ENCODE measurements at places on chromosomes 3 and 15. TPM values are rescaled to one million over a fixed set of nuclear protein-coding genes. Genes with fewer than 3 reads are reported as not detected.

SLC28A2 gene
- not detected for polyA plus RNA-seq

XCR1 gene
- polyA plus RNA-seq: not detected

CRYBG3 gene
- polyA plus RNA-seq: 2.8 TPM

SKOR1 gene
- polyA plus RNA-seq: 0.18 TPM

PAQR5 gene
- 4.3 TPM for polyA plus RNA-seq

- H3K36me3 ChIP-seq: no peaks in the 10 kb centered on the region
- H3K4me1 ChIP-seq: no peaks in the 10 kb centered on the region
- DNase-seq: no peak
- H3K4me3 ChIP-seq: no peak overlapping the region
- no peak overlapping the region for H3K27ac ChIP-seq
- H3K27me3 ChIP-seq: no peaks in the 10 kb centered on the region
Observed at GRCh38 chr3:171561596-171562323, 101.6 kb upstream of the TNIK start.

DNA sequence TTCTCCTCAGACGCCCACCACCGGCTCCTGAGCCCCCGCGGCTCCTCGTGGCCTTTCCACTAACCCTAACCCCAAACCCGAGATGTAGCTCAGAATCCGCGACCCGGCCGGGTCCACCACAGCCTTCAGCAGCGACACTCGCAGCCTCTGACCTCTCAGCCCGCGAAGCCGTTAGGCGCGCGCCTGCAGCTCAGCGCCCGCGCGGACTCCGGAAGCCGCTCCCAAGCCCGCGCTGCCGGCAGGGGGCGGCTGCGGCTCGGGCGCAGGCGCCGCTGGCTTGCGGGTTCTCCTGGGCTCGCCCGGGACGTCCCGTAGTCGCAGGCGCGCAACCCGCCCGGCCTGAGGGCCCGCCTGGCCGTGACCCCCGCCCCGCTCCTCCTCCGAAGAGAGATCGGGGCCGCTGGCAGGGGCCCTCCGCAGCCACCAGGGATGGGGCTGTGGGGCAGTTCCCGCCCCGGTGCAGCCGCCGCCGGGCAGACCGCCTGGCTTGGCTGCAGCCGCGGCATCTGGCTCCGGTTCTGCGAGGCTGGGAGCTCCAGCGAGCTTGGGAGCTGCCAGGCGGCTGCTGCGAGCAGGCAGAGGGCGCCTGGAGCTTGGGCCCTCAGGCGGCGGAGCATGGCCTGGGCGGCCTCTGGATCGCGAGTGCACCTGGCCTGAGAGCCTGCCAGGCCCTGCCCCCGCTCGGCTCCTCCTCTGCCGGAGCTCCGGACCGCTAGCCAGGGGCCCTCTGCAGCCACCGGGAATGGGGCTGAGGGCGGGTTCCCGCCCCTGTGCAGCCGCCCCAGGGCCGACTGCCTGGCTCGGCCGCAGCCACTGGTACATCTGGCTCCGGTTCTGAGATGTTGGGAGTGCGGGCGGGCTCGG lies 120.7 kb downstream of the LMLN start:
- no peaks in the 10 kb centered on the region for H3K4me1 ChIP-seq
- no peak overlapping the region for H3K27ac ChIP-seq
- peak overlapping the region; percentile 17 for H3K4me3 ChIP-seq
- H3K27me3 ChIP-seq: peaks cover 56% of the 10 kb centered on the region

DNA sequence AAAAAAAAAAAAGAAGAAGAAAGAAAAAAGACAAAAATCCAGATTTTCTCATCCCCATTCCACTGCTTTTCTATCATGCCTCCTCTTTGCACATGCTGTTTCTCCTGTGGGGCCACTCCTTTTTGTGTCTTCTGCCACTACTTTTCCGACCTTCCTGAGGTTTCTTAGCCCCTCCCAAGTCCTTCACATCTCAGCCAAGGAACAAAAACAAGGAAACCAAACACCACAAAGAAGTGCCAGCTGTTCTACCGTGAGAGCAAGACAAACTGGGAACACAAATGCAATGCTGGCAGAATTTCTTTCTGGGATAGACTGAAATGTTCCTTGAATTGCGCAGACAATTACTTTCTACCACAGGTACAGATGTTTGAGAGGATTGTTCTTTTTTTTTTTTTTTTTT lies 83.2 kb downstream of the MB21D2 start:
- H3K36me3 ChIP-seq: no peaks in the 10 kb centered on the region
- H3K27me3 ChIP-seq: no peaks in the 10 kb centered on the region
- H3K27ac ChIP-seq: no peak overlapping the region
- no peak for DNase-seq
- H3K4me3 ChIP-seq: no peak overlapping the region

DNA sequence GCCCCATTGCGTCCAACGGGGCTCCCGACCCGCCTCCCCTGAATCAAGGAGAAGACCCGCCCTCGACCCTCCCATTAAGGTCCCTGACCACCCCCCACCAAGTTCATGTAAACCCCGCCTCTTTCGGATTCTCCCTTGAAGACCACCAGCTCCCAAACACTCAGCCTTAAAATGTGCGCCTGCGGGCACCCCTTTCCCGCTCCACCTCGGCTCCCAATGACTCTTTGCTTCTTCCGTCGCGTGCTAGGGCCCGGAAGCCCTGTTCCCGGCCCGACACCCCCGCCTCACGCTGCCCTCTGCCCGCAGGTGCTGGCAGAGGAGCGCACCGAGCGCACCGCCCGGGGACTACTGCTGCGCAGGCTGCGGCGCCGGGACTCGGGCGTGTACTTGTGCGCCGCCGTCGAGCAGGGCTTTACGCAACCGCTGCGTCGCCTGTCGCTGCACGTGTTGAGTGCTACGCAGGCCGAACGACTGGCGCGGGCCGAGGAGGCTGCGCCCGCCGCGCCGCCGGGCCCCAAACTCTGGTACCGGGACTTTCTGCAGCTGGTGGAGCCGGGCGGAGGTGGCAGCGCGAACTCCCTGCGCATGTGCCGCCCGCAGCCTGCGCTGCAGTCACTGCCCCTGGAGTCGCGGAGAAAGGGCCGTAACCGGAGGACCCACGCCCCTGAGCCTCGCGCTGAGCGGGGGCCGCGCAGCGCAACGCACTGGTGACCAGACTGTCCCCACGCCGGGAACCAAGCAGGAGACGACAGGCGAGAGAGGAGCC lies 2.7 kb upstream of the LSMEM2 start:
- no peak overlapping the region for H3K27ac ChIP-seq
- DNase-seq: no peak
- H3K4me3 ChIP-seq: no peak overlapping the region

GRCh38 chr3:43423142-43423541 lies 136.8 kb downstream of the SNRK start:
- H3K36me3 ChIP-seq: peaks cover 11% of the 10 kb centered on the region
- H3K4me3 ChIP-seq: no peak overlapping the region
- no peak for DNase-seq
- H3K27ac ChIP-seq: no peak overlapping the region

DNA sequence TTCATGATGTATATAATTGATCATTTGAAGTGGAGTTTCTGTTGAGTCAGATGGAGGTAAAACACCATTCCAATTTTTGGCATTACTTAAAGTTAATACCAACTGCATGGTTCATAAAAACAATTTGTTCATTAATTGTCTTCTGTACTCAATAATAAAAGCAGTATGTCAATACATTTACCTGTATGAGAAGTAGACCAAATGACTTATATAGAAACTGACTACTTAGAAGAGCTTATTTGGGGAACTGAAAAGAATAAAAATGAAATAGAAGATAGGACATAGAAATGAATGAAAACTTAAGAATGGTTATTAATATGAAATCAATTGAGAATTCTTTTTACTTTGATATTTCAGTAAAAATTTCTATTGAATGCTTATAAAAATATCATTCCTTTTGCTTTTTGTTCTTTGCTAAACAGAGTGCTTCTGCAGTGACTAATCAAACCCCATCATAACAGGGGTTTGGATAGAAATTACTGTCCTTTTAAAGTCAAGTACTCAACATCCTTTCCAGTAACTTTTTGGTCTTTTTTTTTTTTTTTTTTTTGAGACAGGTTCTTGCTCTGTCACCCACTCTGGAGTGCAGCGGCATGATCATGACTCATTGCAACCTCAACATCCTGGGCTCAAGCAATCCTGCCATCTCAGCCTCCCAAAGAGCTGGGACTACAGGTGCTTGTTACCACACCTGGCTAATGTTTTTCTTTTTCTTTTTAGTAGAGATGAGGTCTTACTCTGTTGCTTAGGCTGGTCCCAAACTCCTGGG lies 6.5 kb upstream of the CRYBG3 start:
- H3K27ac ChIP-seq: no peak overlapping the region
- no peaks in the 10 kb centered on the region for H3K27me3 ChIP-seq
- H3K4me1 ChIP-seq: peaks cover 3% of the 10 kb centered on the region
- no peak overlapping the region for H3K4me3 ChIP-seq
- no peaks in the 10 kb centered on the region for H3K36me3 ChIP-seq
- no peak for DNase-seq

GRCh38 chr3:100880072-100880471 lies 113.1 kb downstream of the ABI3BP start:
- no peaks in the 10 kb centered on the region for H3K36me3 ChIP-seq
- DNase-seq: peak; percentile 11
- peak overlapping the region; percentile 34 for H3K27ac ChIP-seq
- H3K4me1 ChIP-seq: peaks cover 15% of the 10 kb centered on the region
- no peak overlapping the region for H3K4me3 ChIP-seq
- no peaks in the 10 kb centered on the region for H3K27me3 ChIP-seq
